ENCODE measurements at places on chromosomes 13 and 19. TPM values are rescaled to one million over a fixed set of nuclear protein-coding genes. Genes with fewer than 3 reads are reported as not detected.

TEX29 gene
- total RNA-seq: 5.7 TPM

PAN3 gene
- total RNA-seq: 32.7 TPM

NACC1 gene
- total RNA-seq: 66.3 TPM

ZMYM5 gene
- total RNA-seq: 20.8 TPM

KLHL1 gene
- 1.7 TPM for total RNA-seq

FAM98C gene
- 49.1 TPM for total RNA-seq

CPB2 gene
- not detected for total RNA-seq

EGLN2 gene
- total RNA-seq: 114 TPM

SIGLEC10 gene
- total RNA-seq: 7.3 TPM

ATP4B gene
- total RNA-seq: not detected

SLC7A10 gene
- total RNA-seq: 8.0 TPM

LENG1 gene
- 4.6 TPM for total RNA-seq

ACP5 gene
- total RNA-seq: 1.6 TPM

BORA gene
- total RNA-seq: 1.6 TPM

ZNF416 gene
- 7.7 TPM for total RNA-seq

SLC27A5 gene
- 26.0 TPM for total RNA-seq

OR4F17 gene
- not detected for total RNA-seq

PDS5B gene
- 77.0 TPM for total RNA-seq

NLRP12 gene
- not detected for total RNA-seq

TEX26 gene
- 0.57 TPM for total RNA-seq

PTPRH gene
- 4.3 TPM for total RNA-seq

ADPRHL1 gene
- total RNA-seq: 13.3 TPM

NAPSA gene
- 1.9 TPM for total RNA-seq

DENND1C gene
- total RNA-seq: 1.5 TPM

KIRREL2 gene
- total RNA-seq: 0.76 TPM

RFXANK gene
- total RNA-seq: 36.1 TPM

C19orf85 gene
- total RNA-seq: not detected

PPM1N gene
- 4.9 TPM for total RNA-seq

MUC16 gene
- total RNA-seq: not detected

GRIN3B gene
- total RNA-seq: not detected

RINL gene
- 6.3 TPM for total RNA-seq

CYTH2 gene
- total RNA-seq: 57.2 TPM

SYDE1 gene
- total RNA-seq: 12.7 TPM

ZNF181 gene
- total RNA-seq: 20.9 TPM

FPR1 gene
- total RNA-seq: 3.5 TPM

BSPH1 gene
- total RNA-seq: not detected

TNFSF13B gene
- 8.4 TPM for total RNA-seq

PLPP2 gene
- total RNA-seq: 31.7 TPM

PRMT1 gene
- 101 TPM for total RNA-seq

FAM83E gene
- total RNA-seq: not detected

RAB3A gene
- total RNA-seq: 372 TPM

TGFBR3L gene
- total RNA-seq: 33.8 TPM

DLEU7 gene
- total RNA-seq: 9.4 TPM

COL5A3 gene
- 46.7 TPM for total RNA-seq

TNNI3 gene
- total RNA-seq: not detected

HSD11B1L gene
- total RNA-seq: 37.7 TPM

FSTL3 gene
- total RNA-seq: 20.4 TPM

CBARP gene
- total RNA-seq: 27.4 TPM

SLC10A2 gene
- total RNA-seq: not detected

Measured in dorsolateral prefrontal cortex (tissue), 122 donors.